ENCODE measurements at places on chromosomes 13 and 19.
A peak's percentile ranks its signal among the peaks of the same experiment; 100 is the strongest.

DNA sequence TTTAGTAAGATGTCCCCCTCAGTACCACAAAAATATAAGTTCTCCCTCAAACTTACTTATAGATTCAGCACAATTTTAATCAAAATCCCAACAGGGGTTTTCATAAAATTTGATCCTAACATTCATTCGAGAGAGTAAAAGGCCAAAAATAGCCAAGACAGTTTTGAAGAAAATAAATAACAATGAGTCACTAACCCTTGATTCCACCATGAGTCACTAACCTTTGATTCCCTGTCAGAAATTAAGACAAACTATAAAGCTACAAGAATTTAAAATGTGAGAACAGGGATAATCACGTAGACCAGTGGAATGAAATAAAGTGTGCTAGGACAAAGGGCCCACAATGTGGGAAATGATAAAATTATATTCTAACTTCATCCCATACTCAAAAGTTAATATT is 320.3 kb downstream of the SUCLA2 start:
- DNase-seq = peak; percentile 3

DNA sequence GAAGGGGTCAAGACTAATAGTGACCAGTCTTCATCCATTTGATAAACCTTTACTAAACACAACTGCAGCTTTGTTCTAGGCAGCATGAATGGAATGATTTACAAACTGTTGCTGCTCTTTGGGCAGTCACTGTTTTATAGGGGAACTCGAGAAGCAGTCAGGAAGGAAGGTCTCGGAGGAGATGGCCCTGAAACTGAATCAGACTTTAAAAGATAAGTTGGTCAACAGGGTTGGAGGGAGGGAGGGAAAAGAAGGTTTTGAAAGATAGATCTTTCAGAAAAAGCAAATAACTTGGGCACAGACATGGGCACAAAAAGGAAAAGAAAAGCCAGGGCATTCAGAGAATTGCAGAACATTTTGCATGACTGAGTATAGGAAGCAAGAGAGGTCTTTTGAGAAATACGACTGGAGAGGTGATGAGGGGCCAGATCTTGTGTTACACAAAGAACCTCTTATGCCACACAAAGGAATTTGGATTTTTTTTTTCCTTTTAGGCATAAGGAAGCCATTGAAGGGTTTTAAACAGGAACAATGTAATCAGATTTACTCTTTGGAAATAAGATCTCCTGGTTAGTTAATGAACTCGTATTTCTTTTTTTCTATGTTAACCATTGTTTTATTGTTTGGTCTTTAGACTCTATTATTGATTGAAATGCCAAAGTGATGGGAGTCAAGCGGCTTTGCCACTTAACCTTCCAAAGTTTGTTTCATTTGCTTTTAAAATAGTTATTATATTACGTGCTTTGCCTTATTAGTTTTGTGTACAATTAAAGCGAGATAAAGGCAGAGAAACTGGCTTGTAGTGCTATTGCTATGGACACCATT is 37.5 kb upstream of the SACS start:
- DNase-seq = no peak

DNA sequence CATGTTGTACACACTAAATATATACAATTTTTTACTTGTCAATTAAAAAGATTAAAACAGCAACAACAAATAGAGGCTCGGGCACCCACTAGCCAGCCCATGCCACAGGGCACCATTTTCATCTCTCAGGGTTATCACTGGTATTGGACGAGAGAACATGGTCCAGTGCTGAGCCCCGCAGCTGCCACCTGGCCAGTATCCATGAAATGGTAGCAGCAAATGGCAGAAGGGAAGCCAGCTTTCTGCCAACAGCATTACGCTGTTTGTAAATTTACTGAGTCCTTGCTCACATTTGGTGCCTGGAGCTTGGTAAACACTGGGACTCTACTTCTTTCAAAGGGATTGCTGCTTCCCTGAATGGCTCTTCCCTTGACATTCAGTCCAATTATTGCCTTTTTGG is 87.9 kb upstream of the WASF3 start:
- peak; percentile 28 for DNase-seq

DNA sequence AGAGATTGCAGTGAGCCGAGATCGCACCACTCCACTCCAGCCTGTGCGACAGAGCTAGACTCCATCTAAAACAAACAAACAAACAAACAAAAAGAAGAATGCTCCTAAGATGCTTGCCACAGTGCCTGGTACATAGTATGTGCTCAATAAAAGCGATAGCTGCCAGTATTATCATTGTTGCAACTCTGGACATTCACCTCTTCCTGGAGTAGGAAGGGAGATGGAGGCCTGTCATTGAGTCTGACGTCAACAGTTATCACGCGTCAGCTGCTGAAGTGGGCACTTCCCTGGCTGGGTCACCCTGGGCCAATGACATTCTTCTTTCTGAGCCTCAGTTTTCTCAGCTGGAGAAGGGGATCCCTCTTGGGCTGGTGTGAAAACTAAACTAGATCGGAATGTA is 4.2 kb upstream of the PLAUR start:
- no peak for DNase-seq

GRCh38 chr19:17560205-17560595 is 4.8 kb downstream of the COLGALT1 start:
- no peak for DNase-seq

DNA sequence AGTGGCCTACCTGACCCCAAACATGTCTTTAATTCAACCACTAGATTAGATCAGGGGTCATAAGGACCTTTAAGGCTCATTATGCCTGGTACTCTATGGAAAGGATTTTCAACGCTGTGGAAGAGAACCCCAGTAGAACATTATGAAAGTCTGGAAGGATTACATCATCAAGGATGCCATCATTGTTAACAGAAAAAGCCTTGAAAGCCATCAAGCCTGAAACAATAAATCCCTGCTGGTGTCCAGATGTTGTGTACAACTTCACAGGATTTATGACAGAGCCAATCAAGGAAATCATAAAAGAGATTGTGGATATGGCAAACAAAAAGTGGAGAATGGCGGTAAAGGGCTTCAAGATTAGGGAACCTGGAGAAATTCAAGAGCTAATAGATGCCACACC is 59.7 kb downstream of the NAA16 start:
- DNase-seq = no peak

GRCh38 chr13:46171217-46171616 is 10.8 kb downstream of the LCP1 start:
- DNase-seq = no peak

- no peak for DNase-seq
These were observed 4.8 kb downstream of the TTC9B start for GRCh38 chr19:40213251-40213829.

GRCh38 chr19:7661744-7662538 is 6.9 kb upstream of the RETN start:
- DNase-seq = no peak

- no peak for DNase-seq
These were observed 796.2 kb downstream of the SLITRK1 start for GRCh38 chr13:83086088-83086487.

GRCh38 chr19:42228641-42229040 is 8.5 kb downstream of the ZNF526 start:
- DNase-seq = no peak

- DNase-seq = peak; percentile 16
These were observed 545.4 kb downstream of the SUCLA2 start for GRCh38 chr13:47455626-47456025.

- DNase-seq = peak; percentile 84
These were observed 51.0 kb downstream of the LYL1 start for GRCh38 chr19:13051557-13052165.

DNA sequence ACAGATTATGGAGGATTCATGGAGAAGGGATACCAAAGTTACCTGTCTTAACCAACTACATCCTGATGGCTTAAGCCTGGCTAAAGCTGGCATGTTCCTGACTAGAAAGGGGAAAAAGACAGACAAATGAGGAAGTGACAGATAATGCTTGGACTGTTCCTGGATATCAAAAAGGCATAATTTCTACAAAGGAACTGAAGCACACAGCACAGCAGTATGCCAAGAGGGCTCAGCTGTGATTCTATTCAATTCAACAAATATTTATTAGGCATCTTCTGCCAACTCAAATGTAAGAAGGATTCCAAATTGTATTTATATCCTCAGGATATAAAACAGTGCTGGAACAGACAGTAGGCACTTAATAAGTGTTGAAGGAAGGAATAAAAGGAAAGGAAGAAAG is 59.5 kb downstream of the KLF12 start:
- no peak for DNase-seq

DNA sequence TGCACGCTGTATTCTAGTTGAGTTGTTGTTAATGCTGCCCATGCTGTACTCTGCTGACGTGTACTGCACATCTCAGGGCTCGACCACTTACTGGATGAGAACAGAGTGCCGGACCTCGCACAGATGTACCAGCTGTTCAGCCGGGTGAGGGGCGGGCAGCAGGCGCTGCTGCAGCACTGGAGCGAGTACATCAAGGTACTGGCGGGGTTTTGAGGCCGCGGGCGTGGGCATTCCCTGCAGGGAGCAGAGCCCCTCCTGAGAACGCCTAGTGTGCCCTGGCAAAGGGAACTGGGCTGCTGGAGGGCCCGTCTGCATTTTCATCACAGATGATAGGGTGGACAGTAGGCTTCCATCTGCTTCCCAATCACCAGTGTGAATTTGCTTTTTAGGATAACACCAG is 29.9 kb downstream of the CUL4A start:
- no peak for DNase-seq

- no peak for DNase-seq
These were observed 16.6 kb downstream of the NCLN start for GRCh38 chr19:3202346-3202745.

- no peak for DNase-seq
These were observed 7.5 kb downstream of the UBAC2 start for GRCh38 chr13:99208185-99208584.

DNA sequence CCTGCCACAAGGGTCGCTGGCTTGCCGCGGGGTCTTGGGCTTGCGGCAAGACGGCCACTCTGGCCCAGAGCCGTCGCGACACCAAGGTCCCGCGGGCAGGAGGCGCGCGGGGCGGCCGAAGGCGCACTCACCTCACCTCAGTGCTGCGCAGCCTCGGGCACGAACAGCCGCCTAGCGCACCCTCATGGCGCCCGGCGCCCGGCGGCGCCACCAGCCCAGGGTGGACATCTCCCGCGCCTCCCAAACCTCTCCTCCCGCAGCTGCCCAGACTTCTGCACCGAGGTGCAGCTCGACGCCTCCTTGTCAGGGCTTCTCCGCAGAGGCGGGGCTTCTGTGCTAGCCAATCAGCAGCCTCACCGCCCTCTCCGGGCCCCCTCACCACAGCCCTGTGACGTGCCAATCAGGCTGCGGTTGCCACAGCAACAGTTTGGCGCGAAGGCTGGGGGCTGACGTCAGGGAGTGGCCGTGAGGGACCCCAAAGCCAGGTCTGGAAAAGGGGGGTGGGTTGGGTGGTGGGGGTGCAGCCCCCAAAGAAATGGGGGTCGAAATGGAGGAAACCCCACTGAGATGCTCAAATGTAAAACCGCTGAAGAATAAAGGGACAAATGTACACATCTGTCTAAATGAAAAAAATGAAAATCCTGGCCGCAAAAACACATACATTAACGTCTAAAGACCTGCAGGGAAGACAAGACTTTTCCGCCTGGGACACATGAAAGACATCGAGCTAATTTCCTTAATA is at the start of the genes PEG3 and ZIM2:
Gene PEG3, minus strand, starts transcription at position 276 of the 742 bp plus-strand sequence. CDS start 16,071 bp downstream, outside the sequence.
Gene ZIM2, minus strand, starts transcription at position 276 of the 742 bp plus-strand sequence. CDS start 16,449 bp downstream, outside the sequence.
- DNase-seq = no peak

DNA sequence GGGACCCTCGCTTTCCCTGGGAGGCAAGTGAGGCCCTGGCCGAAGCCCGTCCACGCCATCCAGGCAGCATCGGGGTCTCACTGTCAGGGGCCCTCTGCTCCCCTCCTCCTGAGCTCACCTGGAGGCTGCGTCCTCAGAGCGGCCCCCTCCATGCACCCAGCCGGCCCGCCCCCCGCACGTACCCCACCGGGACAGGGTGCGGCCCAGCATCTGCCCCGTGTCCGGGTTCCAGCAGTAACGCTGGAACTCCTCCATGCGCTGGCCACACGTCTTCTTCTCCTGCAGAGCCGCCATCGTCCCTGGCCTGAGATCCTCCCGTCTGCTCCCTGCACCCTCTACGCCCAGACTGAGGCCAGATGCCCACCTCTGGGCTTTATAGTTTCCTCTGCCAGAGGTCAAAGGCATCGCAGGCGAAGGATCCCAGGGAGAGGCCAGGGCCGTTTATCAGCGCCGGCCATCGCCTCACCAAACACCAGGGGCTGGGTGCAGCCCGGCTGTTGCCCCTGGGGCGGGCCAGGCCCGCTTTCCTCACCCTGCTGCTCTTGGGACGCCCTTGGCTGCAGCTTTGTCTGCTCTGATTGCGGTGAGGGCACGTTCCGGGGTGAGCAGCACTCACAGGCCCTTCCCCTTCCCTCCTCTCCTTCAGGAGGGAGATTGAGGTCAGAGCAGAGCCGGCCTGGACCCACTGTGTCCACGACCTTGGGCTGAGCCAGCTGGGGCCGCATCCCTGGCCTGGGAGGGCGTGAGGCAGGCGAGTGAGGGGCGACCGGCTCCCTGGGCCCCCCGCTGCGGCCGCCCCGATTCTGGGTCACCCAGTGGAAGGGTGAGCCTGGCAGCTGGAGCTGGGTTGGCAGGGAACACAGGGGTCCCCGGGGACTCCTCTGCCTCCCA is at the start of gene ATP4B:
Gene ATP4B, minus strand, starts transcription at position 348 of the 891 bp plus-strand sequence. Its CDS starts 54 bp downstream, at position 294.
- no peak for DNase-seq

- peak; percentile 56 for DNase-seq
These were observed 8.9 kb upstream of the DGKH start for GRCh38 chr13:42039457-42039945.

- DNase-seq = no peak
These were observed 3.3 kb downstream of the UPF3A start for GRCh38 chr13:114284680-114285079.

GRCh38 chr19:50626795-50627194 is 12.9 kb downstream of the SYT3 start:
- DNase-seq = no peak

DNA sequence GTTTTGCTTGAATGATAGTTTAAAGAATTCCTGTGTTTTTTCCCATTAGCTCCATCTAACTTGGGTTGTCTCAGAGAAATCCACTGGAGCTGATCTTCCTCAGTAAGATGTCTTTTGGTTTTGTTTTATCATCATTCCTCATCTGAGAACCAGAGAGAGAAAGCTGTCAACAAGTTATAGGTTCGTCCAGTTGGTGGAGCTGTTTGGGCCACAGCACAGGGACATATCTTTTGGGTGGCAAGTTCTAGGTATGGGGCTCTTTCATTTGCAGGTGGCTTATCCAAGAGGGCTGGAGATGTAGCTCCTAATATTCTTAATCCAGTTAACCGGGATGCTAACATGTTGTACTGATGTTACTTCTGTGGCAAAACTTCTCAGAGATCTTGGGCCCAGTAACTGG is 174.2 kb downstream of the KCNRG start:
- peak; percentile 10 for DNase-seq

DNA sequence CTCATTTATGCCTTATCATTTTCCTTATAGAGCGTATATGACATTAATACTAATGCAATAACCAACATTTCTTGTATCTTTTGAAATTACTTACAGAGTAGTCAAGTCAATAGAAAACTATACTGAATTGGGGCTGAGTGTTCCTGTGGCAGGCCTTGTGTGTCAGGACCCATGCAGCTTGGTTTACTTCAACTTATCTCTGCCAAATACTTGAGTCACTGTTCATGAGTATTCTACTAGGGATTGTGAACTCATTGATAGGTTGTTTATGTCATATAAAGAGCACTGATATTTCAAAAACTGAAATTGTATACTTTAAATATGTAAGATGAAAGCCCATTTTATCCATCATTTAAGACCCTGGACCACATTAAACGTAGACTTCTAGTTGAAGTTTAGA is 688.6 kb upstream of the SLITRK1 start:
- no peak for DNase-seq

GRCh38 chr13:20340136-20340758 is 108.1 kb upstream of the GJB6 start:
- DNase-seq = no peak

Measured in DMS53 (cell line).